ENCODE measurements at places on chromosomes 2 and 18. TPM values are rescaled to one million over a fixed set of nuclear protein-coding genes. Genes with fewer than 3 reads are reported as not detected.

- no peak for DNase-seq
Measured at GRCh38 chr2:172299741-172300140, 127.6 kb upstream of the ITGA6 start.

DNA sequence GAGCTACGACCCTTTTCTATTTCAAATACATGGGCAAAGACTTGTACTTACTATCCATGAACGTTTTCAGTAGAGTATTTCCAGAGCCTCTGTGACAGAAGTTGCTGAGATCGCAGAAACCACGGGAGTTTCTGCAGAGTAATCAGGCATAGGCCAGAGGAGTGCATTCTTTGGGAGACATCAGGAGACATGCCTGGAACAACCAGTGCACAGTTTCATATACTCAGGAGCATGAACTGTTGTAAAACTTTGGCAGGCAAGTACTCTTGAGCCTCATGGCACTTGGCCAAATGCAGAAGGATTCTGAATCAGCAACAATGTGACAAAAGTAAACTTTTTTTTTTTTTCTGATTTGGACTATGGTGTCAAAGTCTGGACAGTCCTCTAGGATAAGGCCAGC is 307.1 kb downstream of the GRB14 start:
- no peak for DNase-seq

The GKN2 gene
- not detected for total RNA-seq

- DNase-seq: no peak
Measured at GRCh38 chr18:24127735-24128134, 11.1 kb upstream of the CABYR start.
